NCI-H526 (cell line): ENCODE measurements at places on chromosomes 6 and 20.

DNA sequence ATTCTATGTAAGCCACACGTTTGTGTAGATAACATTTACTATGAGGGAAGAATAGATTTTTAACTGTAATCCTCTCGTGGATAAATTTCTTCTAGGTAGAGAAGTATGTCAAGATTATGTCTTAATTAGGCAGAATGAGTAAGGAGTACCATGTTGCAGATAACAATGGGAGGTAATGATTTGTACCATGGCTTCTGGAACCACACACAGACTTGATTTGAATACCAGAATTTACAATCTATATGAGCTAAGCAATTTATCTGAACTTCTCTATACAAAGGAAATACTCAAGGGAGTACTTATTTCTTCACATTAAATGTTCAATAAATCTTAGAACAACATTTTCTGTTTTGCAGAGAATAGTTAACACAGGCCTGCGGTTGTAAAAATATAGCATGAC lies 51.5 kb downstream of the RPS12 start:
- no peak for DNase-seq

DNA sequence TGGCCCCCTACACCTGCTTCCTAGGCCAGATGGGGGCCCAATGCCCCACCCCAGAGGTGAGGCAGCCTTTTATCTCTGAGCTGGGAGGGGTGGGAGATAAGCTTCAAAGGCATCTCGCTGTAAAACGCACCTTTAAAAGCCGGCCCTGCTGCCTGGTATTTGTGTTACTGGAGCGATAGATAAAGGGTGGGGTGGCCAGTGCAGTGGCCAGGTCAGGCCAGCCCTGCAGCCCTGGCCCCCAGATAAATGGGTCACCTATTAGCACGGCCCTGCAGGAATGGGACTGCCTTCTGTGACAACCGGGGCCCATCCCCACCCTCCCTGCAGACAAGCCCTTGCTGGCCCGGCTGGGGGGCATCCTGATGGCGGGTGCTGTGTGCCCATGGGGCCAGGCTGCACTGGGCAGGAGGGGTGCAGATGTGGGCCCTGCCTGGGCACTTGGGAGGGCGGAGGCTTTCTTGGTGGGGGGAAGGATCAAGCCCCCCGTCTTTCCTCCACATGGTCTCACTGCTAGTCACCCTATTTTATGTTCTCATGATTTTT lies 3.0 kb upstream of the RBBP8NL start:
- no peak for DNase-seq

DNA sequence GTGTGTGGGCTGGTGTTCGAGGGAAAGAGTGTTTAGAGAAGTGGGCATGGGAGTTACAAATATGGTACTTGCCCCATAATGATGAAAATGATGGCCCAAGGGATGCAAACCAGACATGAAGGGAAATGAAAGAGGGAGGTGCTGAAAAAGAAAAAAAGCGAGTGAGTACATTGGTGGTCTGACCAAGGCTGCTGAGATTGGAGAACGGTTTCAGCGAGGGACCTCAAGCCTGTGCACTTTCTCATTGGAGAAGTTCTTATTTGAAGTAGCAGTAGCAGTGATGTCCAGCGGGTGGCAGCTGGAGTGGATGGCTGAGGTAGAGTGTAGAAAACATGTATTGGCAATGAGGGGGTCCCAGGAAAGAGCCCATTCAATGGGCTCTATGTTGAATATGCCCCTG lies 54.8 kb downstream of the TNFAIP3 start:
- DNase-seq: no peak

- no peak for DNase-seq
These were observed 13.3 kb downstream of the FRK start for GRCh38 chr6:116047173-116047933.

GRCh38 chr20:54611708-54612412 lies 136.5 kb downstream of the DOK5 start:
- no peak for DNase-seq

GRCh38 chr6:139277161-139277560 lies 14.6 kb downstream of the TXLNB start:
- no peak for DNase-seq

DNA sequence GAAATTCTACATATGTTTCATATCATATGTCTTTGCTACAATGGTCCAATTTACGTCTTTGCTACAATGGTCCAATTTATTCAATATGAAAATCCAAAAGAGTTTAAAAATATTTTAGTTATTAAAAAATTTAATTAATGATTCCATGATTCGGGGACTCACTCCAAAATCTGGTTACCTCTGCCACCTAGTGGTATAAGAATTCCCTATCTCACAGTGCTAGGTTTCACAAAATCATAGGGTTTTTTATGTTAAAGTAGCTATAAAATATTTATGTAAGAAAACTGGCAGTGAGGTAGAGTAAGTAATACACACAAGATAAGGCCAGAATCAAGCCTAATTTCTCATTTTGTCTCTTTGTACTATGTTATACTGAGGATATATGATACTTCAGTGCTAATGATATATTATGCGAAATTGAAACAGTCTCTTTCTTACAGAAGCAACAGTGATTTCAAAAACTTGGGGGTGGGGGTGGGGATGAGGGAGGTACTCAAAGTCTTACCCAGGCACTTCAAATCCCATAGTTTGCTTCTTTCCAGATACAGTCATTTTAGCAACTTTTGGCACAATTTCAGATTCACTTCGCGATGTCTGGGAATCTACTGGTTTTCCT lies 52.3 kb downstream of the HBS1L start:
- peak; percentile 4 for DNase-seq

DNA sequence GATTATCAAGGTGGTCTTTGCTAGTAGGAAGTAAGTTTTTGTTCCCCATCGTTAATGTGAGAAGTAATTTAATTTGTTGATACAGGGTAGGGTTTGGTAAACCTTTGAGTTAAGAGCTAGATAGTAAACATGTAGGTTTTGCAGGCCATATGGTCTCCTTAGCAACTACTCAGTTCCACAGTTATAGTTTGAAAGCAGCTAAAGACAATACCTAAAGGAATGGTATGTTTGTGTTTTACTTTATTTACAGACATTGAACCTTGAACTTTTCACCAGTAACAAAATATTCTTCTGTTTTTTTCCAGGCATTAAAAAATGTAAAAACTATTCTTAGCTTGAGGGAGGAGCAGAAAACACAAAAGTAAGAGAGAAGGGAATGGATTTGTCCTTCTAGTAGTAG lies 1.7 kb downstream of the CAP2 start:
- DNase-seq: no peak

- no peak for DNase-seq
These were observed 158.5 kb downstream of the SYNDIG1 start for GRCh38 chr20:24627926-24628325.
